ENCODE measurements at places on chromosomes 3 and 15.

DNA sequence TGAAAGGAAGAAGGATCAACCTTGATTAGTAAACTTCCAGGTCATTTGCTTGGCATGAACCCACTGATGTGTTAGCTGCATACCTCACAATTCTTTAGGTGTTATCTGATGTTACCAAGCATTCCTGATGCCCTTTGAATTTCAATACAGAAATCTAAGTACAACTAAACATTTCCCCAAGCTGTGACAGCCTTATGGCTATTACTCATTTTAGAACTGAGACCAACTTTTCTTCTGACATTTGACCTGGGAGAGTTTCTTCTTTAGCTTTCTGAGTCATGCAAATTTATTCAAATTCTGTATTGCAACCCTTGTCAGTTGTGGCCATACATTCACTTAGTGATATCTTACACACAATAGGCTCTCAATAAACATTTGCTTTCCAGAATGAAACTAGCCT is 124.3 kb downstream of the TIGIT start:
- no peak for DNase-seq

DNA sequence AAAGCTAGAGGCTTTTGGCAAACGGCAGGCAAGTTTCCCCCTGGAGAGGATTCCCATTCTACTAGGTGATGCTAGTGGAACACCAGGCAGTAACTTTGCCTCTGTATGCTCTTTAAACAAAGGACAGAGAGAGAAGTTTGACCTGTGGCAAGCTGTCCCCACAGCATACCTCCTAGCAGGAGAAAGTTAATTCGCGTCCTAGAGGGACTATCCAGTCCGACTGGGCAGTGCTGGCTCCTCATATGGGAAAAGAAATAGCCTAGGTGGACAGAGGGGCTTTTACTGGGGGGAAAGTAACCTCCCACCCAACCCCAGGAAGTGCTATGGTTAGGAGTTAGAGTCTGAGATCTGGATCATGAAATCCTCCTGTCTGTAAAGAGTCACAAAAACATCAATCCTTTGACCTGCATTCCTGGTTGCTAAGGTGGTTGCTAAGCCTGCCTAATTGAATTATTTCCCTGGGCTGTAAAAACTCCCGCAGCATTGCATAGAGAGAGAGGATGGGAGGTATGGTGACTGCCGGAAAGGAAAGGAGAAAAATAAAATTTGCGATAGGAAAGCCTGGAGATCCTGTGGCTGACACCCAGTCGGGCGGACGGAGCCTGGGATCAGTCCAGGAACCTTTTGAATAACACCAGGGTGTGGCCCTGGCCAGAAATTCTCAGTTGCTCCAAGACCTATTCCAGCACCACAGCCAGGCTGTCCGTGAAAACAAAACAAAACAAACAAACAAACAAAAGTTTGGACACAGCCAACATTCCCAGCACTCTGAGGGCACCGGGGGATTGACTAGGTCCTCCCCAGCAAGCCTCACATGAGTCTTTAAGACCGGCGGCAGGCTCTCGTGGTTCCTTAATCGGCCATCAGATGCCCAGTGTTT is 67.7 kb upstream of the ATP11B start:
- DNase-seq = no peak

GRCh38 chr15:38636597-38636996 is 72.0 kb upstream of the RASGRP1 start:
- no peak for DNase-seq

- DNase-seq = no peak
These were observed 57.4 kb upstream of the TMEM158 start for GRCh38 chr3:45283471-45283870.

- DNase-seq = no peak
These were observed 92.4 kb upstream of the THBS1 start for GRCh38 chr15:39488516-39488915.

DNA sequence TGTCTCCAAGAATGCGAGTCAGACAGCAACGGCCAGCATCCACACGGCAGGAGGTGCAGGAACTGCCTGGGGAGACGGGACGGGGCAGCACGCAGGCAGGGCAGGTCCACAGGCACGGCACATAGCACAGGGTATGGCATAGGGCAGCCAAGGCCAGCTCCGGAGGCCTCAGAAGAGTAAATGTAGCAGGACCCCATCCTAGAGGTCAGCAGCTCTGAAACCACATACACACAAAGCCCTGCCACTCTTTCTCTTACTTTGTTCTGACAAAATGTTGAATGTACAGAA is 26.9 kb downstream of the ZXDC start:
- no peak for DNase-seq

DNA sequence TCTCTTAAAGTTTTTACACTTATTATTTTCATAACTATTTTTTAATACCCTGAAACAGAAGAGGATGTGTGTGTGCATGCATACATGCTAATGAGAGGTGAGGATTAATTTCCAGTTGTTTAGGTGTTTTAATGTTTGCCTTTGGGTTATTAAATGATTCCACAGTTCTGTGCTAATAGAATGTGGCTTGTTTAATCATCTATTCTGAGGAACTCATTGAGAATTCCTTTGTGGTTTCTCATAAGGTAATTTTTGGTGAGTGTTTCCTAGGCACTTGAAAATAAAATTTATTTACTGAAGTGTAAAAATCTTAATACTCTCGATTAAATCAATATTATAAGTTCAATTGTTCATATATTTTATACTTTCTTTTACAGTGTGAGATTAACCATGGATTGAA is 38.0 kb downstream of the STAC start:
- no peak for DNase-seq

GRCh38 chr3:189947948-189948723 is 172.6 kb downstream of the P3H2 start:
- DNase-seq = no peak

DNA sequence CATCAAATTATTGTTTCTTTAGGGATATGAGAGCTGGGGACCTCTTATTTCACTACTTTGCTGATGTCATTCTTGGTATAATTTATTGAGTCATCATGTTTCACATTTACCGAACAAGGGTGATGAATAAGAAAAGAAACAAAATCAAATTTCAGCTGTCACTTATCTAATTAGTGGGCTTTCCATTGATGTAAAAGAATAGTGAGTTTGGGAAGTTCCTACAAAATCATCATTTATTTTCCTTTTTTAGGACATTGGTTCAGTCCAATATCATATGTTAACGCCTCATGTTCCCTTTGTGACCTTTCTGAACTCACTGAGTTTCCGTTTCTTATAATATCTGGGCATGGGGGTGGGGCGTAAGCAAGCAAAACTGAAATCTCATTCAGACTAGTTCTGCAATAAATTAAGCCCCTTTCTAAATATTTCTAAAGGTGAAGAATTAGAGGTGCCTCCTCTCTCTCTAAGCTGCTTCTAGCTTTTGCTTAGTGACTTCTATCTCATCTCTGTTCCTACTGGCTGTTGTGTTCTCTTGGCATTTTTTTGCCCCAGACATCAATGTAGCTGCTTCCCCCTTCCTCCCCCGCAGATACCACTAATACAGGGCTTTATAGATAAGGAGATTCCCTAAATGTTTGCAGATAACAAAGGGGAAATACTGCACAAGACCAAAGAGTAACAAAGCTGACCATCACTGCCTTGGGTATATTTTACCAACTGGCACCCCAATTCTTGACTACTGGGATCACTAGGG is 238.0 kb upstream of the CTNNB1 start:
- DNase-seq = no peak

- DNase-seq = no peak
These were observed 35.1 kb downstream of the DPH3 start for GRCh38 chr3:16229681-16230080.
